ENCODE measurements at places on chromosomes 5 and 9.
A peak's percentile ranks its signal among the peaks of the same experiment; 100 is the strongest.

DNA sequence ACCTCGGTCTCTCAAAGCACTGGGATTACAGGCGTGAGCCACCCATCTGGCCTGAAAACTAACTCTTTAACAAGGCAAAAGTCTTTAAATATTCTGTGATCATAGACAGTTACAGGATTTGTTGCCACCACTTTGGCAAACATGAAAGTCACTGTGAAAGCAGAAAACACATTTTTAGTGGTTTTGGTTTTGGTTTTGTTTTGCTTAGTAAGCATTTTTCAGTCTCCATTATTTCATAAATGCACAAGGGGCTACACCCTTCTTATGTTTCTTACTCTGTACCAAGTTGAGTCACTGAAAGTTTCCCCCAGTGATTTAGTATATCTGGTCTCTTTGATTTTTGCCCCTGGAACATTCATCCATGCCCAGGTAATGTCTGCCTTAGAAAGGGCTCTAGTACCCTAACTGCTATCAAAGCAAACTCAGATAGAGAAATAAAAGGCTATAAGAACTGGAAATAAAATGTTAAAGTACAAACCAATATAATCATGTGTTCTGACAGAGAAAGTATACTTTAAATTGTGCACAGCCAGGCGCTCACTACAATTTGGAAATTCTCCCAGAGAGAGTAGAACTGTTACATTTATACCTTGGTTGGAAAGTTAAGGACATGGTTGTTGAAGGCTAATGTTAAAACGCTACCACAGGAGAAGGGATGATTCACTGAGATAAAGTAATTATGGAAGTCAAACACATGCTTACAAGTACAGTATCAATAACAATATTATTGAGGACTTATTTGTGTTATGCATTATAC is 1022.5 kb upstream of the DMAC1 start:
- DNase-seq = no peak

- no peak for DNase-seq
Observed at GRCh38 chr5:131640043-131640856, 5.2 kb upstream of the RAPGEF6 start.

DNA sequence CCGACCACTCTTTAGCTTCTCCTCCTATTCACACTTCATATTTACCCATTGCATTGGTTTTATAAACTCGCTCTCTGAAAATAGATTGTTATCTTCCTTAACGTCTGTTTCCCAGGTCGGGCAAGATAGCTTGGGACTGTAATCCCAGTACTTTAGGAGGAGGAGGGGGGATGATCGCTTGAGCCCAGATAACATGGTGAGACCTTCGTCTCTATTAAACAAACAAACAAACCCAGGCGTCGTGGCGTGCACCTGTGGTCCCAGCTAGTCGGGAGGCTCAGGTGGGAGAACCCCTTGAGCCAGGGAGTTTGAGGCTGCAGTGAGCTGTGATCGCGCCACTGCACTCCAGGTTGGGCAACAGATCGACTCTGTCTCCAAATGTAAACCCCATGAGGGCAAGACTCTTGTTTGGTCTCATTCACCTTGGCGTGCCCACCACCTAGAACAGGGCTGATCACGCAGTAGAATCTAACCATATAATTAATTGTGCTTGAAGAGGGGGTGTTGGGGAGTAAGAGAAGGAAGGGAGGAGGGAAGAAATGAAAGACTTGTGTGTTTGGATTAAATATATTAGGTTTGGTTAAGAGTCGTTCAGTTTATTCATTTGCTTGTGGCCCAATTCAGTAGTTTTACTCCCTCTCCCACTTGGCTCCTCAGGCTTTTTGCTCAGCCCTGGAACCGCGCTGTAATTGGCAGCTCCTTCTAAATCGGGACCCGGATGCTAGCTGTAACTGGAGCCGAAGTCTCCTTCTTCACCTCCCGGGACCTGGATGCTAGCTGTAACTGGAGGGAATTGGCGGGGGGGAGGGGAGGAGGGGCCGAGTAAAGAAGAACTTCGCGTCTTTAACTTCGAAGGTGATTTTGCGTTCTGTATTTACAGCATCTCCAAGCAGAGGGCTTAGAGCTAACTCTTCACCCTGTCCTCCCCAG is 24.9 kb downstream of the CDKN2A start:
- no peak for DNase-seq

DNA sequence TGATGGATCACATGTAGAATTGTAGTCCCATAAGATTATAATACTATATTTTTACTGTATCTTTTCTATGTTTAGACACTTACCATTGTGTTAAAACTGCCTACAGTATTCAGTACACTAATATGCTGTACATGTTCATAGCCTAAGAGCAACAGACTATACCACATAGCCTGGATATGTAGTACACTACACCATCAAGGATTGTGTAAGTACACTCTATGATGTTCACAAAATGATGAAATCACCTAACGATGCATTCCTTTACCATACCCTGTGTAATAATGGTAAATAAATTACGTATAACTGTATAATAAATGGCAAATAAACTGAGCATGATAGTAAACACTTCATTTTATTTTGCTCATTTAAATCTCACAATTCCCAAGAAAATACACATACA is 60.3 kb downstream of the RICTOR start:
- DNase-seq = no peak

DNA sequence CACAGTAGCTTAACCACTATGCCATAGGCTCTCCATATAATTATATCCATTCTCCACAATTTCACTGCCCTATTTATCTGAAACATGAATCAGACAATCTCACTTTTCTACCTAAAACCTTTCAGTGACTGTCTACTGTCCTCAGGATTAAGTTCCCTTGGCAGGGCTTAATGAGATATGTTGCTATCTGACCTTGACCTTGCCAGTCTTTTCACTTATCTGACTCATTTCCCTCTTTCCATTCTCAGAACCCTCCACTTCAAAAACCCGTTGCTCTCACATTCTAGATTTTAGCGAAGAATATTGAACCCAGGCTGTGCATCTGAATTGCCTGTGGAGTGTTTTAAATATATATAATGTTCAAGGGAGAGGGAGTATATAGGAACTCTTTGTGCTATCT is 452.1 kb upstream of the MPDZ start:
- no peak for DNase-seq

- no peak for DNase-seq
Observed at GRCh38 chr9:95769909-95770433, 105.5 kb upstream of the ERCC6L2 start.

GRCh38 chr9:137971477-137972138 is 94.0 kb downstream of the CACNA1B start:
- no peak for DNase-seq

DNA sequence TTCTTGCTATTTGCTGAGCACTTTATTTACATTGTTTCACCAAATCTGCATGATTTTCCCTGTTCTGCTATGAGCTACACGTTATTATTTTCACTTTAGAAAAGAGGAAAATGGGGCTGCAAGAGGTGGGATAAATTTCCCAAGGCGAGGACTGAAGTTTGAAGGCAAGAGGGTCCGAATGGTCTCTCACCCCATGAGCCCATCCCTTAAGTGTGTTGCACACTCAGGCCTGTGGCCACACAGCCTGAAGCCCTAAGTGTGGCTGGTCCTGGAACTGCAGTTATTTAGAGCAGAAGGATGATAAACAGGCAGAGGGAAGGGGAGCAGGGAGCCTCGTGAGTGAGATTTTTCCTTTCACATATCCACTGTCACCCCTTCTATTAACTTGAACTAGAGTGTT is 7.8 kb downstream of the PDE8B start:
- DNase-seq = no peak

- no peak for DNase-seq
Observed at GRCh38 chr9:134225186-134225585, 60.8 kb upstream of the RNU6ATAC start.

- no peak for DNase-seq
Observed at GRCh38 chr5:6169660-6170059, 208.7 kb downstream of the MED10 start.

DNA sequence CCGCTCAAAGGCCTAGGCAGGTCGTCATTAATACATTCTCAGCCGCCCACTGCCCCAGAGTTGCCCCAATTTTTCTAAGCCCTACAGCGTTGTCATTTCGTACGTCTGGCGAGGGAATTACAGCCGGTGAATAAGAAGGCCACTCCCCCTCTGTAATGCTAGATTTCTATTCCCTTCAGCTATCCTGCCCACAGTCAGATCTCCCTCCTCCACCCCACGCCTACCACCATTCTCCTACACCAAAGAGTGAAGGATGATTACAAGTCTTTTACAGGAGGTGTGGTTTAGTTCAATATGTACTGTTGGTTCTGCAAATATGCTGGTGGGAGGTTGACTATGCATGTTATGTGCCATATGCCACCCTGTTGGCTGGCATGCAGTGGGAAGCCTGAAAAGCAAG is 83.7 kb upstream of the SMIM15 start:
- no peak for DNase-seq

DNA sequence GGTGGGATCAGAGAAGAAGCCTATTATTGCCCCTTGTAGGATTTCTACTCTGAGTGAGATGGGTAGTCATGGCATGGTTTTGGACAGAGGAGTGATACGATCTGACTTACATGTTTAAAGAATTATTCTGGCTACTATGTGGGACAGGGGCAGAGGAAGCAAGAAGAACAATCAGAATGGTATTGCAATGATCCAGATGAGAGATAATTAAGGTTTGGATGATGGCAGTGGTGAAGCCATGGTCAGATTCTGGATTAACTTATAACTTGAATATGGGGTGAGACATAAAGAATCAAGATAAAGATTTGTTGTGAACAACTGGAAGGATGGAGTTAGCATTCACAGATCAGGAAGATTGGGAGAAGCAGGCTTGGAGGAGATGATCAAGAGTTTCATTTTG is 3.4 kb upstream of the HEMGN start:
- no peak for DNase-seq

GRCh38 chr5:123209502-123210027 is 120.5 kb downstream of the PRDM6 start:
- no peak for DNase-seq

GRCh38 chr9:127767909-127768331 is 10.5 kb downstream of the SH2D3C start:
- DNase-seq = no peak

DNA sequence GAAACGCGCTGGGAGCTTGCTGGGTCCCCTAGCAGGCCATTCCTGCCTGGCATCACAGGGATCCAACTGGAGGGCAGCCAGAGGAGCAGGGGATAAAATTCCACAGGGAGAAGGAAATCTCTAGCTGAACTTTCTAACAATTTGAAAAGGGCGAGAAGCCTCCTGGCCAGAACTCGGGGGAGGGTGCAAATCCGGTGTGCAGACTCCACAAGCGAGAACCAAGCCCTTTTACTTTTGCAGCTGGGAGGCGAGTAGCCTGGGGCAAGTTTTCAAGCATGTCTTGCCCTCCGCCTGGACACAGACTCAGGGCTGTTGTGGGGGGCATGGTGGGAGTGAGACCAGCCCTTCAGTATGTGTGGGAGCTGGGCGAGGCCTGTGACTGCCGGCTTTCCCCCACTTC is 14.3 kb upstream of the POU5F2 start:
- DNase-seq = no peak

DNA sequence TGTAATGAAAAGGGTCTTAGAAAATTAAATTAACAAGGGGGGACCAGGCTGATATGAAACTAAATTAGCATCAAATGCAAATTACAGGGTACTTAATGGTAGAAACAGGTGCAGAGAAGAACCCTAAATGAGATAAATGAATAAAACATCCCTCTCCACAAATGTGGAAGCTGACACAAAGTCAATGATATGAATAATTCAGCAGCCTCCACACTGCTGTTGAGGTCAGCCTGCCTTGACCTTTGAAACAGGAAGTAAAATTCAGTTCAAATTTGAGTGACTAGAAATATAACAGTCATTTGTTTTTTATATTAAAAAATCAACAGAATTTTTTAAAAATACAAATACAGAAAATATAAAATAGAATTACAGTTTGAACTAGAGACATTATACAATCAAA is 40.0 kb downstream of the EBF1 start:
- DNase-seq = peak; percentile 22

DNA sequence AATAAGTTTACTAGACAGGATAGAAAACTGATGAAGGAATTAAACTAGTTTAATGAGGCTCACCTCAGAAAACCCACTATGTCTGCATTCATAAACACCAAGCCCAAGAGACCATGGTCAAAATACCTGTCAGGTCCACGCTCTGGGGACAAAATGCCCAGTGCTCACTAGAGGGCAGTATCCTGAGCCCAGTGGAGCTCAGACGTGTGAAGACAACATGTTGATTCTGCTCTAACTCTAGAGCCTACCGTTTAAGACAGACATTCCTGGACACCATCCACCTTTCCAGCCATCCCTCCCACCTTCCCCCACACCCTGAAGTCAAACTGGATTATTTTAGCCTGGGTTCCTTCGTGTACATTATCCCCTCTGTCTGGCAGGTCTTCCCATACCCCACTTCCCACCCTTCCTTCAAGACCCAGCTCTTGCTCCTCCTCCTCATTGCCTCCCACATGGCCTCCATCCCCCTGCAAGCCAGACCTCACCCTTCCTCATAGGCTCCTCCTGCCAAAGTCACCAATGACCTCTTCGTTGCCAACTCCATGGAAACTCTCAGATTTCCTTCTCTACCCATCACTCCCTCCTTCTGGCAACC is 142.3 kb upstream of the FSTL4 start:
- DNase-seq = peak; percentile 11

GRCh38 chr9:96408409-96409280 is 9.5 kb downstream of the ZNF367 start:
- DNase-seq = no peak

DNA sequence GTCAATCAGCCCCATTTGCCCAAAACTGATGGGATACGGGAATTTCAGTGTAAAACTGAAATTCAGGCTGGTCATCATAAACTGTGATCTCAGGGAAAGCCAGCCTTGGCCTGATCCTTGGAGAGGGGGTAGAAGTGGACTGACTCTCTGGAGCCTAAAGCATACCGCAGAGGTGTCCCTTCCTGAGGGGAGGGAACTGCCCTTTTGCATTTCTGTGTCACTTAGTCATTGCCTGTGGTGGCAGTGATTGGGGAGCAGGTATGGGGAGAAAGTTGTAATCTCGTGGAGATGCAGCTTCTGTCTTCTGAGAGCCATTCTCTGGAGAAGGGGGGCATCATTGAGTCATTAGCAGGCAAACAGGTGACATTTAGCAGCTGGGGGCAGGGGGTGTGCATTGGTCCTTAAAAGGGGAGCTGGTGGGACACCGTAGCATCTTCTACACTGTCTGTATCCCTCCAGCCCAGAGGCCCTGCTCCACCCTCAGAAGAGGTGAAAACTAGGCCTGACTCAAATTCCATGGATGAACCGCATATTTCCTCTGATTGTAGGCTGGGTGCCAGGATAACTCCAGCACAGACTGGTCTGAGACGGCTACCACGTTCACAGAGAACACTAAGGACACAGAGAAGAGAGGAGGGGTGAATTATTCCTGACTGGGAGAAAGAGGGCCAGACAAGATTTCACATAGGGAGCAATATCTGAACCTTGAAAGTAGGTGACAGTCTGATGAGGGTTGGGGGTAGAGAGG is 143.3 kb downstream of the SEC61B start:
- DNase-seq = no peak

GRCh38 chr5:136998854-136999357 is 500.2 kb downstream of the SPOCK1 start:
- DNase-seq = no peak

DNA sequence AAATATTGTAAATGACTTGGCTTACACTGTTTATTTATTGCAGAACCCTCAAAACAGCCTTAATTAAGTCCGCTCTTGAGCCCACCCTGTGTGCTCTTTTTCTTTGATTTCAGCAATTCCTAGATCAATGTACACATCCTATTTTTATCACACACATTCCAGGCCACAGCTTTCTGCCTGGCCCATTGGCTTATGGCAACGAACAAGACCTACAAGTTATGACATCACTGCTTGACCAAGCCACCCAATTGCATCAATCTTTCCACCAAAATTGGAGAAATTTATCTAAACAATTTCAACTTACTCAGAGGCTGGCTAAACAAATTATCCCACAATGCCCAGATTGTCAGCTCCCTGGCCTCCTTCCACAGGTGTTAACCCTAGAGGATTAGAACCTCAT is 158.4 kb downstream of the CPLANE1 start:
- DNase-seq = no peak
